Type B pancreatic cell (in vitro differentiated cells): ENCODE measurements at places on chromosomes 3 and 15. TPM values are rescaled to one million over a fixed set of nuclear protein-coding genes. Genes with fewer than 3 reads are reported as not detected.

CTDSPL gene
- 72.7 and 98.4 TPM in 2 replicates for total RNA-seq

DNA sequence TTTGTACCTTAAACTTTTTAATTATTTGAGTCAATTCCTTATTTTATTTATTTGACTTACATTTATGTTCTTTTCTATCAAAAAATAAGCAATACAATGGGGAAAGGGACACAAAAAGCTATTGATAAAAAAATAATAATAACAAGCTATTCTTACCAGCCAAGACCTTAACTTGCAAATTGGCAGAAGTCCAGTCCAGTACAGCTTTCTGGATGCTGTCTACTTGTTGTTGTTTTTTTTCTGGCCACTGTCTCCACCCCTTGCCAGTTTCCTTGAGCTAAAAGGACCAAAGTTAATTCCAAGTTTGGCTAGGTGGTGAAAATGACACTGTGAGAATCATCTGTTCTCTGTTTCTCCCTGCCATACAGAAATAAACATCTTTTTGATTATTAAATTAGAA lies 232.2 kb downstream of the PTPRG start:
- peaks cover 4% of the 10 kb centered on the region for H3K36me3 ChIP-seq
- H3K4me1 ChIP-seq, result peaks cover 29% of the 10 kb centered on the region
- H3K4me3 ChIP-seq, result no peak overlapping the region
- DNase-seq, result no peak
- H3K27ac ChIP-seq, result no peak overlapping the region

GRCh38 chr3:137335478-137335877 lies 377.7 kb downstream of the IL20RB start:
- no peak overlapping the region for H3K4me3 ChIP-seq
- no peak for DNase-seq

AADACL2 gene
- total RNA-seq, result 11.7 and 43.6 TPM in 2 replicates

DNA sequence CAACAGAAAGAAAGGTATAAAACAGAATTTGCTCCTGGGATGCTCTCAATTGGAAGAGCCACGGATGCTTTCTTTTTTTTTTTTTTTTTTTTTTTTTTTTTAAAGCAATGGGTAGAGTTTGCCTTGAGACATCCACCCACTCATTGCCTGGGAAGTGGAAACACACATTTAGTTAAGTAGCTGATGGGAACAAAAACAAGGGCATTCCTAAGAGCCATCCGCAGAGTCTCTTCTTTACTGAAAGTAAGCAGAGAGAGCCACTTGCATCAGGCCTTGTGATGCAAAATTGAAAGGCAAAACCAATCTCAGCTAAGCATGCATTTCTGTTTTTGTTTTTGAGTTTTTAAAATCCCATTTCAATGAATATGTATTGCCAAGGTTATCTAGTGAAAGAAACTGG lies 787.9 kb upstream of the LMCD1 start:
- DNase-seq, result no peak
- no peaks in the 10 kb centered on the region for H3K4me1 ChIP-seq
- peaks cover 10% of the 10 kb centered on the region for H3K27me3 ChIP-seq
- no peak overlapping the region for H3K4me3 ChIP-seq
- H3K27ac ChIP-seq, result no peak overlapping the region

- H3K27ac ChIP-seq, result peak overlapping the region; percentile 85
- H3K4me1 ChIP-seq, result peaks cover 17% of the 10 kb centered on the region
- peaks cover 4% of the 10 kb centered on the region for H3K36me3 ChIP-seq
- peaks cover 5% of the 10 kb centered on the region for H3K27me3 ChIP-seq
Observed at GRCh38 chr3:159823780-159824179, 164.9 kb upstream of the IL12A start.

DNA sequence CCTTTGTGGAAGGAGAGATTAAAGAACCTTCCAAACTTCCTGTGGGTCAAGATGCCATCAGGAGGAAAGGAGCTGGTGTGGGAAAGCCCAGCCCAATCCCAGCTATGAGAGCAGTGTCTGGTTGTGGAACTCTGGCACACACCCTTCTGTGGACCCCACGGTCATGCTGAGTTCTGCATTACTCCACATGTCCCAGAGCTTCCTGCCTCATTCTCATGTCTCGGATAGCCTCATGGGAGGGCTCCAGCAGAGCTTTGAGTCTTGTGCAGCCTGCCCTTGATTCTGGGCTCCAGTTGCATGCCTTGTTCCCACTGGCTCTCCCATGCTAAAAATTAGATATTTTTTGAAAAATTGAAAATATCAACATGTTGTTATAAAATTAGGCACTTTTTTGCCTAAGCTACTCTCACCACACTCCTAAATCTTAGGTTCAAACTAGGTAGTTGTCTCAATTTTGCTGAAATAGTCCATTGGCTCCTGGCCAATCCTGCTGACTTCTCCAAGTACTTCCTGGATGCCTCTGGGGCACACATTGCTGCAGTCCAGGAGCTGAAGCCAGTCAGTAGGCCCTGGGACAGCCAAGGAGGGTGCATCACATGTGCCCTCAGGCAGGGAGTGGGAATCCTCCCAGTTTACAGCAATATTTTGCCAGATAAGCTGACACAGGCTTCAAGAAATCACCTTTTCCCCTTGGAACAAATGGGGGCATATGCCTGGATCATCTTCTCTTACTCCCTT lies 144.3 kb downstream of the EEFSEC start:
- peaks cover 5% of the 10 kb centered on the region for H3K36me3 ChIP-seq
- H3K27ac ChIP-seq, result no peak overlapping the region

- peaks cover 16% of the 10 kb centered on the region for H3K4me1 ChIP-seq
- H3K27ac ChIP-seq, result no peak overlapping the region
- no peak for DNase-seq
Observed at GRCh38 chr3:46575577-46576222, 9.6 kb upstream of the LRRC2 start.

KLF15 gene
- 2.4 and 7.9 TPM in 2 replicates for total RNA-seq

GRCh38 chr3:12472000-12472610 lies 12.2 kb upstream of the TSEN2 start:
- no peak overlapping the region for H3K4me3 ChIP-seq
- peaks cover 3% of the 10 kb centered on the region for H3K27me3 ChIP-seq
- no peak for DNase-seq
- H3K36me3 ChIP-seq, result no peaks in the 10 kb centered on the region
- H3K4me1 ChIP-seq, result peaks cover 9% of the 10 kb centered on the region

DNA sequence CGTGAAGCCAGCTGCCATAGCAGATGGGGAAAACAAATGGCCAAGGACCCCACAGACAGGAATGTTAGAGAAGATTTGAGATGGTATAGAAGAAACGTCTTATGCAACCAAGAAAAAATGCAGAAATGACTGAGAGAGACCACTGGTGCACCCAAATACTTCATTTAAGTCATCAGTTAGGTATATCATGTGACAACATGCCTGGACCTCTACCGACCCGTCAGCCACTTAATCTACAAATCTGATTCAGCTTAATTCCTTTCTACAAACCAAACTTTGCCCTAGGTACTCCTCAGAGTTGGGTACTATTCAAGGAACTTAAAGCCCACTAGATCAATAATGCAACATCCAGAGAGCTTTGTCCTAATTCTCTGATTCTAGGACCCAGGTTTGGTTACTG lies 126.0 kb upstream of the UBE2E2 start:
- H3K36me3 ChIP-seq, result no peaks in the 10 kb centered on the region
- peaks cover 10% of the 10 kb centered on the region for H3K4me1 ChIP-seq
- no peak for DNase-seq
- no peak overlapping the region for H3K27ac ChIP-seq
- H3K27me3 ChIP-seq, result peaks cover 3% of the 10 kb centered on the region

- H3K27me3 ChIP-seq, result no peaks in the 10 kb centered on the region
- H3K36me3 ChIP-seq, result peaks cover 16% of the 10 kb centered on the region
- DNase-seq, result no peak
- peaks cover 49% of the 10 kb centered on the region for H3K4me1 ChIP-seq
Observed at GRCh38 chr3:149620291-149621020, 37.4 kb downstream of the WWTR1 start.

- H3K4me3 ChIP-seq, result peak within 1 kb of the TSS; percentile 97
- DNase-seq, result peak; percentile 90
- peaks cover 46% of the 10 kb centered on the region for H3K27me3 ChIP-seq
- peak within 1 kb of the TSS; percentile 93 for H3K27ac ChIP-seq
- no peaks in the 10 kb centered on the region for H3K36me3 ChIP-seq
Observed at GRCh38 chr3:126357295-126358037, at the start of gene KLF15. TSS of gene KLF15 (minus strand) at chr3:126357408. CDS start at chr3:126352922, 4,486 bp downstream.

ATP2B2 gene
- 0.31 and 0.76 TPM in 2 replicates for total RNA-seq

MEIS2 gene
- total RNA-seq, result 152 and 211 TPM in 2 replicates

EHHADH gene
- total RNA-seq, result 5.3 and 14.4 TPM in 2 replicates

DUOXA1 gene
- total RNA-seq, result 3.2 and 9.4 TPM in 2 replicates

DNAJA4 gene
- 0.10 and 15.0 TPM in 2 replicates for total RNA-seq

- H3K4me1 ChIP-seq, result peaks cover 24% of the 10 kb centered on the region
- DNase-seq, result no peak
- no peaks in the 10 kb centered on the region for H3K27me3 ChIP-seq
- H3K36me3 ChIP-seq, result peaks cover 17% of the 10 kb centered on the region
- H3K4me3 ChIP-seq, result peak overlapping the region; percentile 47
Observed at GRCh38 chr3:9748031-9748430, 1.7 kb upstream of the OGG1 start.

DNA sequence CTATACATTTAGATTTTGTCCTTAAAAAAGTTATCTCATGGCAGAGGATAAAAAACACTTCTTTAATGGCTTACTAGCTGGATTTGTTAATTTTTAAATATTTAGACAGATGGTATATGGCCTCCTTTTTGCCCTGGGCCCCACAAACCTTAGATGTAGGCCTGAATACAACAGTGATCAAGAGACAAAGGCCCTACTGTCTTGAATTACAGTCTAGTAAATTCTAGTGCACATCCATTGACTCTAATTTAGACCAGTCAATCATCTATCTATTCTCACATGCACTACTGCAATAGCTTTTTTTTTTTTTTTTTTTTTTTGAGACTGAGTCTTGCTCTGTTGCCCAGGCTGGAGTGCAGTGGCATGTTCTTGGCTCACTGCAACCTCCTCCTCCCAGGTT lies 452.8 kb downstream of the FHIT start:
- peaks cover 3% of the 10 kb centered on the region for H3K36me3 ChIP-seq
- no peak overlapping the region for H3K27ac ChIP-seq
- no peak overlapping the region for H3K4me3 ChIP-seq
- no peak for DNase-seq
- H3K4me1 ChIP-seq, result no peaks in the 10 kb centered on the region
- no peaks in the 10 kb centered on the region for H3K27me3 ChIP-seq

SCG5 gene
- total RNA-seq, result 93.1 and 127 TPM in 2 replicates
